Stimulated activated CD4-positive, alpha-beta T cell treated with anti-CD3 and anti-CD28 coated beads, TNF-alpha, amount 100 ng/mL, for 48 hours (primary cell): ENCODE measurements at places on chromosomes 7 and 10.
A peak's percentile ranks its signal among the peaks of the same experiment; 100 is the strongest.

DNA sequence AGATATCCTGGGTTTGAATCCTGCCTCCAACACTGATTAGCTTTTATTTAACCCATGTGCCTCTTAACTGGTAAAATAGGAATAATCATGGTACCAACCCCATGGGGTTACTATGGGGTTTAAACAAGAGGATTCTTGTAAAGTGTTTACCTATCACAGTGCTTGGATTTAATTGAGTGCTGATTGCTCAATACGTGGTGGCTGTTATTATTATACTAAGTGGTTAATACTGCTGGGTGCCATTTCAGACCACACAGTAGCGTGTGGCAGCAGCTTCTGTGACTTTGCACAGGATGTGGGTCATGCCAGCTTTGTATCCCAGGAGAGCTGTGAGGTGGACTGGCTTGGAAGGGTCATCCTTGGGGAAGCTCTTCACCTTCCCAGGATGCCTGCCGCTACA is 177.2 kb downstream of the SEC23IP start:
- no peak for DNase-seq

- peak; percentile 66 for DNase-seq
Measured at GRCh38 chr10:88879534-88880281, at the start of gene STAMBPL1. STAMBPL1 (plus strand) TSS chr10:88880245; CDS start chr10:88901709, 21,464 bp downstream.

GRCh38 chr10:96714746-96715255 is 5.5 kb downstream of the PIK3AP1 start:
- DNase-seq, result no peak

- no peak for DNase-seq
Measured at GRCh38 chr10:105585753-105586152, 944.7 kb downstream of the SORCS3 start.

- DNase-seq, result no peak
Measured at GRCh38 chr10:132946806-132947546, 4.6 kb upstream of the CFAP46 start.

GRCh38 chr10:113665806-113666354 is 2.0 kb upstream of the NRAP start:
- DNase-seq, result no peak

GRCh38 chr7:6630007-6630849 is 6.9 kb upstream of the ZNF316 start:
- no peak for DNase-seq

GRCh38 chr10:111367531-111367930 is 290.7 kb downstream of the ADRA2A start:
- DNase-seq, result no peak

DNA sequence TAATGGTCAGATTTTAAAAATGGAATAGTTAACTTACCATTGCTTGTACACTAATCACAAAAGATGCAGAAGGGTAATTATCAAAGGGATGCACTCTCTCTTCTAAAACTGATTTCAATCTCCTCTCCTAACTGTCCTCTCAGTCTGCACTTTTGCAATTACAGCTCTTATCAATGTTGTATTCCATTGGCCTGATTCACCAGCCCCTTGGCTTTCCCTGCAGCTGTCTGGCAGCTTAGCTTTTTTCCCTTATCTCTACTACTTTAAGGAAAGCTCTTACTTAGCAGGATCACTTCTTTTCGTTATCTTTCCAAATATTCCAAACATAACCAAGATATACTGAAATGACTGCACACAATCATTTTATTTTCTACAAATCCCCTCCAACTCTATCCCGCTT is 448.8 kb downstream of the GRM8 start:
- no peak for DNase-seq

DNA sequence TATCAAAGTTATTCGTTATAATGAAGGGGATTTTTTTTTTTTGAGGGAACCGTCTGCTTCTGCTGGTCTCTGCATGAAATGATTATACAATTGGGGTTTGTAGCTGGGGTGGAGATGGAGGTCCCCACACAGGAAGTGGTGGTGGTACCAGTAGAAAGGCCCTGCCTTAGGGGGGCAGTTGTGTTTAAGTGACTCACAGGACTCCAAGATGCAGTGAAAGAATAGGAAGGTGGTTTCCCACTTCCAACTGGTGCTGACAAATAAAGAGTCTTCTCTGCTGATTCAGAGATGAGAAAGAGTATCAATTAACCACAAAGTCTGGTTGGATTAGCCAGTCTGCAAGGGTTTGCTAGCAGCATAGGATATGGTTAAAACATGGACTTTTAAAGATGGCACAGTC is 376.0 kb downstream of the SORCS3 start:
- DNase-seq, result no peak

DNA sequence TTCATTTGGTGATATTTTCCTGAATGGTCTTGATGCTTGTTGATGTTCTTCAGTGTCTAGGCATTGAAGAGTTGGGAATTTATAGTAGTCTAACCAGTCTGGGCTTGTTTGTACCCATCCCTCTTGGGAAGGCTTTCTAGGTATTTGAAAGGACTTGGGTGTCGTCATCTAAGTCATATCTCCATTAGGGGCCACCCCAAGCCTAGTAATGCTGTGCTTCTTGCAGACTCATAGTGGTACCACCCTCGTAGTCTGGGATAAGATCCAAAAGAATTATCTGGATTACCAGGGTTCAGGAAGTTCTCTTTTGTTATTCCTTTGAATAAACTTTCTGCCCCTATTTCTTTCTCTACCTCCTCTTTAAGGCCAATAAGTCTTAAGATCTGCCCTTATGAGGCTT is 319.4 kb upstream of the MYO3A start:
- DNase-seq, result no peak

- DNase-seq, result no peak
Measured at GRCh38 chr7:152521420-152522337, 85.9 kb upstream of the KMT2C start.

GRCh38 chr7:47301105-47301477 is 280.8 kb downstream of the TNS3 start:
- no peak for DNase-seq

DNA sequence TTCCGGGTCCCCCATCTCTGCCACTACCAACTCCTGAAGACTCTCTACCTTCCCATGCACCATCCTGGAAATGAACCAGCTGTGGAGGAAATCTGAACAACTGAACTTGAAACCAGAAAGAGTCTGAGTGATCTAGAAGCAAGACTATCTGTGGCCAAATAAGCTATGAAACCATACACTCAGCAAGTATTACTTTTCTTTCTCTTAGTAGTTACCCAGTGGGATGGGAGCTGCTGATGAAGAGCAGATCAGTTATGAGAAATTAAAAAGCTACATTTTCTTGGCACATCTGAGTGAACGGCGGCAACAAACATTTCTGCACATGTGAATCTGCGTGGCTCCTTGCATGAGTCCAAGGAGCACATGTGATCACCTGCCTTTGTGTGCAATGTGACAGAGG is 31.6 kb upstream of the AGK start:
- DNase-seq, result no peak

DNA sequence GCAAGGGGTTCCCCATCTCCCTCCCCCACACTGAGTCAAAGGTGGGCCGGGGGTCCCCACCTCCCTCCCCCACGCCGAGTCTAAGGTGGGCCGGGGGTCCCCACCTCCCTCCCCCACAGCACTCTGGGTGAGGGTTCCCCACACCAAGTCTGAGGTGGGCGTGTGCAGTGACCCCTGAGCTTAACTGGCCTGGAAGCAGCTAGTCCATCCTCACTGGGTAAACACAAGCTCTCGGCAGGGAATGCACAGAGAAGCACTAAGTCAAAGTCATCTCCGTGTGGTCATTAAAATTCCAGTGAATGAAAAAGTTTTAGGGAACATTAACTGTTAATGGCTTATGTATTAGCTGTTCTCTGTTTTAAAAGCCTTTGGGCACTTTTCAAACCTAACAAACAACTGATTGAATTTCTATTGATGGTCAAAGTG is 43.7 kb upstream of the PRKAR1B start:
- DNase-seq, result no peak

- no peak for DNase-seq
Measured at GRCh38 chr7:80533287-80533686, 21.4 kb upstream of the GNAT3 start.

DNA sequence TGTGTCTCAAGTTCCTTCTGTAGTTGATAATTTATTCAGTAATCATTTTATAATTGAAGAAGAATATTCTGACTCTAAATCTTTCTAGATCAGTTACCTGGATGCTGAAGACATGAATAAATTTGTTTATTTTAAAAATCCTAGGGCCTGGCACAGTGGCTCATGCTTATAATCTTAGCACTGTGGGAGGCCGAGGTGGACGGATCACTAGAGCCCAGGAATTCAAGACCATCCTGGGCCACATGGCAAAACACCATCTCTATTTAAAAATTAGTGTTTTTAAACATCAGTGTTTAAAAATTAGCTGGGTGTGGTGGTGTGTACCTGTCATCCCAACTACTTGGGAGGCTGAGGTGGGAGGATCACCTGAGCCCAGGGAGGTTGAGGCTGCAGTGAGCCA is 9.3 kb downstream of the POR start:
- DNase-seq, result no peak

DNA sequence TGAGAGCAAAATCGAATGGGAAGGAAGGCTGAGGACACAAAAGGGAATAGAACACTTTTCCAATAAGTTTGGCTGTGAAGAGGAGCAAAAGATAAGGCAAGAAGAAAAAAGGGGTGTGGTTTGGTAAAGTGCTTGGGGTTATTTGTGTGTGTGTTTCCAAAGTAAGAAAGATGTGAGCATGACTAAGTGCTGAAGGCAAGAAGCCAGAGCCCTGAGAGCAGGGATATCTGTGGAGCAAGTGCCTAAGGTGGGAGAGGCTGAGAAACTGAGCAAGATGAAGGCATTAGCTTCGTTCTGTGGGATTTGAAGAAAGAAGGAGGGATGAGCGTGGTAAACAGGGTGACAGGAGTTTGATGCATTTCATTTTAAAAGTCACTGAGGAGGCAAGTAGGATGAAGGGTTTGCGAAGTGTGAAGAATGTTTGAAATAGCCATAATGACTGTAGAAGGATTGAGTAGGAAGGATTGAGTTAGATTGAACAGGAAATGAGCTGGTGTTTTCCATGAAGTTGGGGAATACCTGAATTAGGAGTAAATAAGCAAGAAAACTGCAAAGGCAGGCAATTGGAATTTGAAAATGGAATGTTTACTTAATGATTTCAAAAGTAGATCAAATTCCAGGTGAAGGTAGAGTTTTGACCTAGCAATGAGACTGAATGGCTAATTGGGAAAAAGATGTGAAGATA is 19.9 kb upstream of the SP4 start:
- DNase-seq, result no peak

- DNase-seq, result no peak
Measured at GRCh38 chr7:36606976-36607720, 117.1 kb downstream of the AOAH start.

DNA sequence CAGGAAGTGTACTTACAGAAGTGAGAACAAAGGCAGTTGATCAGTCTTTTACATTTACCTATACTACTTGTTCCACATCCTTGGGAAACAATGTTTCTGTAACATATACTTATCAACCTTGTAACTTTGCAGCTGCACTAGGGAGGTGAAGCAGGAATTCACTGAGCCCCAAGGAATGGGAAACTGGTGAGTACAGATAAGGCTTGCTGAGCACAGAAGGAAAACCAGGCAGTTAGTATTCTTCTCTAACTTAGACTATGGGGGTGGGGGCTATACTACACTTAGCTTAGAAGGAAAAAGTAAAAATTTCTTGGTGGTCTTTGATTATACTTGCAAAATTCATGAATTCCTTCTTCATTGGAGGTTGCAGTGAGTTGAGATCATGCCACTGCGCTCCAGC is 6.9 kb upstream of the ZNF33A start:
- DNase-seq, result no peak

- DNase-seq, result no peak
Measured at GRCh38 chr7:28065308-28065707, 115.3 kb downstream of the JAZF1 start.

DNA sequence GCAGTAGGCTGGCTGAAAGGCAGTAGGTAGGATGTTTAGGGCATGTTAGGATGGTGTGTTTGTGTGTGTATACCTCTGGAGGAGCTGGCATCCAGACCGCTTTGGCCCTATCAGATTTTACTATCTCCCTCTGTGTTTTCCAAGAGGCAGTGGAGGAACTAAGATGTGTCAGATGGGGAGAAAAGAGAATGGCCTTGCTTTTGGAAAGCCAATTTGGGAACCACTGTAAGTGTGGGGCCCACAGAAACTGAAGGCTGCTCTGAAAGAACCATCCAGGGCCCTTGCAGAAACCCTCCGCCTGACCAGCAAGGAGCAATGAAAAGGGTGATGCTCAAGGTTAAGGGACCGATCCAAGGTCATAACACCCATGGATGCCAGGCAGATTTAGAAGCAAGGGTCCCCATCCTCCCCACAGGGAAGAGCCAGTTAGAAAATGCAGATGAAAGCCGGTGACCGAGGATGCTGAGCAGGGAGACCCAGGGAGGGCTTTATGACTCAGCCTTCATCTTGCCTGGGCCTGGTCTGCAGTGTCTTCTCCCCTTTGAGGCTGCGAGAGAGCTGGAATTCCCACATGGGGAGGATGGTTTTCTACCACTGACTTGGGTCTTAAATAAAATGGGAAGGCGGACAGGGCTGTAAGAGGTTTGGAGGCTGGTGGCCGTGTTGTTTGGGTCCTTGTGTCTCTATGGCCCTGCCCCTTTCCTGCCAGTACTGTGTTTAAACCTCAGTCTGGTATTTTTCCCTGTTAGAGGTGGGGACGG is 275.8 kb downstream of the LRMDA start:
- DNase-seq, result no peak

DNA sequence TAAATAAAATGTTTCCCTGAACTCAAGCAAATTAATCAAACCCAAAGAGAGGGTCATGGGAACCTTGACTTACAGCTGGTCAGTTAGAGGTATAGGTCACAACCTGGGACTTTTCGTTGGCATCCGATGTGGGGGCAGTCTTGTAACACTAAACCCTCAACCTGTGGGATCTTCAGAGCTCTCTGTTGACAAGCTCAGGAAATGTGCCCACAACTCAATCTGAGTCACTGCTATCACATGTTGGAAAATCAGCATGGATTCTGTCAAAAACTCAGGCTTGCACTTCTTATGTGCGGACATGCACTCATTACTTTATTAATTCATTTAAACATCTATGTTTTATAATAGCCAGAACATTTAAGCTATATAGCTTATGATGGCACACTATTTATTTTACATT is 424.6 kb upstream of the SORCS1 start:
- DNase-seq, result no peak

DNA sequence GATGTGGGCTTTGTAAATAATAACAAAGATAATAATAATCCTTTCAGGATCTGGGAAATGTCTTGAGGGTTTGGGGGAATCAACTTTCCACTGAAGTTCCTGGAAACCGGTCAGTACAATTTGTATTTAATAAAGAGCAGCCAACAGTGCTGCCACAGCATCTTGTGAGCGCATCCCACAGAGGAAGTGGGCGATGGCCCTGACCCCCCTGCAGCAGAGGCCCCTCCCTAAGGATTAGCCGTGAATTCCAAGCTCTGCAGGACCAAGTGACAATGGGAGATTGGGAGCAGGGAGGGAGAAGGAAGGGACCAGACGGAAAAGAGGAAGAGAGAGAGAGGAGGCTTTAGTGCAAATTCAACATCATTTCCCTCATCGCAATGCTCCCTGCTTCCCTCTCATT is 349.2 kb downstream of the RNLS start:
- DNase-seq, result no peak

- no peak for DNase-seq
Measured at GRCh38 chr7:36349626-36350025, 40.0 kb upstream of the ANLN start.

- DNase-seq, result no peak
Measured at GRCh38 chr7:14606101-14606500, 296.4 kb downstream of the DGKB start.

- no peak for DNase-seq
Measured at GRCh38 chr7:118794419-118794818, 569.9 kb downstream of the ANKRD7 start.

GRCh38 chr10:113035732-113036312 is 85.8 kb downstream of the TCF7L2 start:
- no peak for DNase-seq

GRCh38 chr10:49652421-49653272 is 26.8 kb upstream of the C10orf53 start:
- no peak for DNase-seq
